Endothelial cell of umbilical vein (primary cell): ENCODE measurements at places on chromosomes 16 and 17. TPM values are rescaled to one million over a fixed set of nuclear protein-coding genes. Genes with fewer than 3 reads are reported as not detected.

The RUNDC3A gene
- total RNA-seq: not detected in 2 replicates

The CTRB1 gene
- not detected in 2 replicates for total RNA-seq

The LHX1 gene
- total RNA-seq: not detected in 2 replicates

The ANKRD40CL gene
- not detected in 2 replicates for total RNA-seq

The ADAP2 gene
- 1.0 and 1.1 TPM in 2 replicates for total RNA-seq
